ENCODE measurements at places on chromosomes 12 and 14.

GRCh38 chr12:27502021-27502435 is 22.0 kb upstream of the PPFIBP1 start:
- DNase-seq: no peak

DNA sequence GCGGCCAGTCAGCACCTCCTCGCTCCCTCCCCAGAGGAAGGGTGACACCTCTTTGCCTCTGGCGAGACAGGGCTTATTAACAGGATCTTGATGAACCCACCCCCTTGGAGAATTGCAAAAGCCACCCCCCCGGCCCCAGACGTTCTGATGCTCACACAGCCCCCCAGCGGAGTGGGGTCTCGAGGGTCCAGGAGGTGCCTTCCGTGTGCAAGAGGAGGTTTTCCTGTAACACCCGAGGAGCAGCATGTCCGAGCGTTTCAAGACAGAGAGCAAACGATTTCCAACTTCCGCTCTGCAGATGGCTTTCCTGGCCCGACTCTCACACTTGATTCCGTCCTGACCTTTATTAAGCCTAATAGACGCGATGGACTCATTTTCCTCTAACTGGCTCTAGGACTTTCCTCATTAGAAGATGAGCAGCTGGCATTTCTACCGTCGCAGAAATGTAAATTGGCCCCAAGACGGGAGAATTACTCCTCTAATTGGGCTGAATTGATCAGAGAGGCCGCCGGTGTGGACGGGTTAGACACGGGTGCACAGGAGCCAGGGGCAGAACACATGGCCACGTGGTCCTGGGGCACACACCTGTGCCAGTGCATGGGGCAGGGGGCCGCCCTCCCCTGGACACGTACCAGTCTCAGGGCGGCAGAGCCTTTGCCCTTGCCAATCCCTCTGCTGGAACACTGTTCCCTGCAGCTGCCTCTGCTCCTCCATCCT is 84.4 kb downstream of the NOC4L start:
- no peak for DNase-seq

GRCh38 chr14:45112896-45113781 is 21.1 kb downstream of the FKBP3 start:
- DNase-seq: no peak

GRCh38 chr14:95150910-95151309 is 6.4 kb downstream of the DICER1 start:
- DNase-seq: no peak

DNA sequence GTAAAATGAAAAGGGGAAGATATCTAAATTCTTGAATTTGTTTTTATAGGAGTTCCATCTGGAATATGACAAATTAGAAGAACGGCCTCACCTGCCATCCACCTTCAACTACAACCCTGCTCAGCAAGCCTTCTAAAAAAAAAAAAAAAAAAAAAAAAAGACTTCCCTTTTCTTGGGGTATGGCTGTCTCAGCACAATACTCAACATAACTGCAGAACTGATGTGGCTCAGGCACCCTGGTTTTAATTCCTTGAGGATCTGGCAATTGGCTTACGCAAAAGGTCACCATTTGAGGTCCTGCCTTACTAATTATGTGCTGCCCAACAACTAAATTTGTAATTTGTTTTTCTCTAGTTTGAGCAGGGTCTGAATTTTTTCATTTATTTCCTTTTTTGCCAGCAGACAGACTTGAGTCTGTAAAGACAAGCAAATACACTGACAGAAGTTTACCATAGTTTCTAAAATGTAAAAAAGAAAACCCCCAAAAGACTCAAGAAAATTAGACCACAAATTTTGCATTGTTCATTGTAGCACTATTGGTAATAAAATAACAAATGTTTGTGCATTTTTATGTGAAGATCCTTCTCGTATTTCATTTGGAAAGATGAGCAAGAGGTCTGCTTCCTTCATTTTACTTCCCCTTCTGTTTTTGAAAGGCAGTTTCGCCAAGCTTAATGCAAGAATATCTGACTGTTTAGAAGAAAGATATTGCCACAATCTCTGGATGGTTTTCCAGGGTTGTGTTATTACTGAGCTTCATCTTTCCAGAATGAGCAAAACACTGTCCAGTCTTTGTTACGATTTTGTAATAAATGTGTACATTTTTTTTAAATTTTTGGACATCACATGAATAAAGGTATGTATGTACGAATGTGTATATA is 12.1 kb upstream of the KCNMB4 start:
- no peak for DNase-seq

DNA sequence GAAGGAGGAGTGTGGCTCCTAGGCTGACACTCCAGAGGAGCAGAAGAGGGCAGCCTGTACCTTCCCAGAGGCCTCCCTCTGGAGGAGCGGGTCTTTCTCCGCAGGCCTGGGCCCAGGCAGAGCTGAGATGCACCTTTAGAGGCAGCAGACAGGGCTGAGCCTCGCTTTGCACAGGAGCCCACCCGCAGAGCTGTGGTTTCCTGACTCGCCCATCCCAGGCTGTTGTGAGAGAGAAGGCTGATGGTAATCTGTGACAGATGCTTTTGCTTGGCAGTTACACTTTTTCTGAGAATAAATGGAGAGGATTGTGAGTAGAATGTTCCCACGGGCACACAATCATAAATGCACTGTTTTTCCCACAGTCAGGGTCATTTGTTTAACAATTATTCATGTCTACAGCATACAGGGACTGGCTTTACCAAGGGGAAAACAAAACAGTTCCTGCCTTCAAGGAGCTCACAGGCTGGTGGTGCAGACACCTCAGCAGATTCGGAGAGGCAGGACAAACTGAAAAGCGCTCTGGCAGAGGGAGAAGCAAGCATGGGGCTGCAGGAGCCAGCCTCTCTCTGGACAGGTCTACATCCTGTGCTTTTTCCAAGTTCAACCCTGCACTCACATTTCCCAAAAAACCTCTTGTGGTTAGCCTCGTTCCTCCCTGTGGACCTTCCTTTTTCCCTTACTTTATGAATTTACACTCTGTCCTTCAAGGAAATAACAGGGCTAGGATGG is 13.9 kb downstream of the EVL start:
- no peak for DNase-seq

DNA sequence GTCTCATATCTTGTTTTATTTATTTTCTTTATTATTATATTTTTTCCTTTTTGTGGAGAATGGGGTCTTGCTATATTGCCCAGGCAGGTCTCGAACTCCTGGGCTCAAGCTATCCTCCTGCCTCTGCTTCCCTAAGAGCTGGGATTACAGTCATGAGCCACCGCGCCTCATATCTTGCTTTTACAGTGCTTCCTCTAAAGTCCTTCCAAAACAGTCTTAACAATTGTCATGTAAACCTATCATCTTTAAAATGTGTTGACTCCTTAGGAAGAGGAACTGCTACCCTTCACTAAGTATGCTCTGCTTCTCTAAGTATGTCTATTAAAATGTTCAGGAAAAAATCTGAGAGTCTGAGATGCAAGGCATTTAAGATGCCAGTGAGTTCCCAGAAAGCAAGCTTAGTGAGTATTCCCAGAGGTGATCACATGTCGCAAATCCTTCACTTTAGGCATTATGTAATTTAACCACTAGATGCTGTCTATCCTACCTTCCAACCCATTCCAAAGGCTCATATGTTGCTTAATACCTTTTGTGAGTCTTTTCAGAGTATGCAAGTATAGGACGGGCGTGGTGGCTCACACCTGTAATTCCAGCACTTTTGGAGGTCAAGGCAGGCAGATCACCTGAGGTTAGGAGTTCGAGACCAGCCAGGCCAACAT is 19.7 kb upstream of the FOXJ2 start:
- DNase-seq: no peak

- DNase-seq: no peak
Measured at GRCh38 chr12:910416-910815, 39.1 kb downstream of the RAD52 start.

GRCh38 chr14:49999826-50000379 is 107.0 kb downstream of the ARF6 start:
- DNase-seq: no peak

DNA sequence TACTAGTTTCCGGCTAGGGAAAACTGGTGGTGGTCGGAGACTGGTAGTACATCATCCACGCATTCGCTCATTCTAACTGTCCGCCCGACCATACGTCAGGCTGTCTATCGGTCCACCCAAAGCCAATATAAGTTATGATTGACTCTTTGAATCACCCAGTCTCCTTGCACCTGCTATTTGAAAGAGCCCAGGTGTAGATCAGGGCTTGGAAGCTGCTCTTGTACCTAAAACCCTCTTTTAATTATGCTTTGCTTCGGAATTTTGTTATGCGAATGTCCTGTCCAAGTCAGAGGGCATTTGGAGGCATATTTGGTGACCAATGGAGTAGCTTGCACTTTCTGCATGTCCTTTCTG is 5.7 kb upstream of the NKX2-1 start:
- DNase-seq: no peak

GRCh38 chr14:22630486-22630885 is 13.7 kb downstream of the OR6J1 start:
- no peak for DNase-seq

DNA sequence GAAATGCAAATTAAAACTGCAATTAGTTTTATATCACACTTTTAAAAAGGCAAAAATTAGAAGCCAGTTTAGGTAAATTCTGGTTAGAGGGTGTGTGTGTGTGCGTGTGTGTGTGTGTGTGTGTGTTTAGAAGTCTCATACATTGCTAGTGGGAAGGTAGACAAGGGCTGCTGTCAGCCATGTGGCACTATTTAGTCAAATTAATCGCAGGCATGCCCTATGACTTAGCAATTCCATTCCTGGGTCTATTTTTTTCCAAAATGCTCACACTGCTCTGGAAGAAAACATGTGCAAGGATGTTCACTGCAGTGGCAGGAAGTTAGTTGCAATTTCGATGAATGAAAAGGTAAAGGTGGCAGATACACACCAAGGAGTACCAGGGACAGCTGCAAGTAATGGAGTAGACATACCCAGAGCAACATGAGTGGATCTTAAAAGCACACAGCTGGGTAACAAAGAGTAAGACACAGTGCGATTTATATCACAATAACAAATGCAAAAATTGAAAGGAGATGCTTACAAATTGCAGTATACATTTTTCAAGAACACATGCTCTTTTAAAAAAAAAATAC is 11.6 kb downstream of the CAPZA3 start:
- DNase-seq: no peak

GRCh38 chr12:77724367-77724957 is 106.2 kb upstream of the NAV3 start:
- DNase-seq: no peak

Measured in sciatic nerve (tissue), 2 donors.